ENCODE measurements at places on chromosomes 2 and 18.

- DNase-seq, result no peak
Measured at GRCh38 chr2:222582928-222583327, 73.0 kb downstream of the FARSB start.

DNA sequence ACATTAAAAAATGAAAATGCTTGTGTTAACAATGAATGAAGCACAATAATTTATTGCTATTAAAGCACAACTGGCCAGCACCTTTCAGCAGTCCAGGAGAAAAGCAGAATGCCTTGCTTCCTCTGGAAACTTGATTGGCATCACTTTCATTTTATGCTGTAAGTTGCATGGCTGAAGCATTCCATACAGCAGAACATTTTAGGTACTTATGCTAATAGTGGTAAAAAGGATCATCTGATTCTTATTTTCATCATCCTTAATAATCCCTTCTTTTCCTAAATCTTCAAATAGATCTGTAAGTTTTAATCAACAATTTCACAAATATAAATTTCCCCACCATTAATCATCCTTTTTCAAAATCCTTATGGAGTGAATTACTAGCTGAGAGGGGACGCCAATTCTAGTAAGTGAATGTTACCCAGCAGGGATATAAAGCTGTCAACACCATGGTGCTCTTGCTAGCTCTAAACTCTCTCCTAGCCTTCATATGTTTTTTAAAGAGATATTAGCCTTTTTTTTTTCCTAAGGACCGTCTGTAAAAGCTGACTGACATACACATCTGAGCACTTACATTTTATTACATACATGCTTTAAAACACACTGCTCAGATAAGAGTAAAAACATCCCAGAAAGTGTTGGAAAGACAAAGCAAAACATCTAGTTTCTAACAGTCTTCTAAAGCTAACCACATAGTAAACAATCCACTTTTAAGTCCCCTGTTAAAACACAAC is 5.3 kb downstream of the SATB2 start:
- no peak for DNase-seq

DNA sequence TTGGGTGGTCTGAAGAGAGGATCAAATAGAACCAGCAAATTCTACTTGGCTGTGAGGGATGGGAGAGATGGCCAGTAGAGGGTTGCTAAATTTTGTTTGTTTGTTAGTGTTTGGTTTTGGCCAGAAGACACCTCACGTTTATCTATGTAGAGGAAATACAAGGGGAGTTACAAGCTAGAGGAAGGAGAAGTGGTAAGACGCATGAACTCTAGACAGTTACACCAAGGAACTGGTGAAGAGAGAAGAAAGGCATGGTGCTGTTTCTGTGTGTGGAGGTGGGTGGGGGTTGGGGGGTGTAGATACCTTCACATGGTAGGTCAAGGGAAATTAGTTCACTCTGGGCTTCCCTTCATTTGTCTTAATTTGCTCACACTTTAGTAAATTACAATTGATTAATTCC is 25.6 kb downstream of the RASGRP3 start:
- no peak for DNase-seq

DNA sequence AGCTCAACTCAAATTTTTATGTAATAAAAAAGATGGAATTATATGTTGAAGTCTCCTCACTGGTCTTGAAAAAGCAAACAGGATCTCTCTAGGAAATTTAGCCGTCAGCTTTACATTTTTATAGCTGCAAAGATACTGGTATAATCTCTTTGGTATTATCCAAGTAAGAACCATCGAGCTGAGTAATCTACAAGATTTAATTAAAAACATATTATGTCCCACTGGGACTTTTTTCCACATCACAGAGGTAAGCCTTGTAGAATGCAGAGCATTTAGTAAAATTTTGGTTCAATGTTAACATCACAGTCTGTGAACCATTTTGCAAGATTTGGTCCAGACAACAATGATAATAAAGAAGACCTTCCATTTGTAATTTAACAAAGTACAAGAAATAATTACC is 162.6 kb upstream of the SLC39A10 start:
- no peak for DNase-seq

GRCh38 chr2:40450796-40451430 is 977 bp downstream of the SLC8A1 start:
- no peak for DNase-seq

DNA sequence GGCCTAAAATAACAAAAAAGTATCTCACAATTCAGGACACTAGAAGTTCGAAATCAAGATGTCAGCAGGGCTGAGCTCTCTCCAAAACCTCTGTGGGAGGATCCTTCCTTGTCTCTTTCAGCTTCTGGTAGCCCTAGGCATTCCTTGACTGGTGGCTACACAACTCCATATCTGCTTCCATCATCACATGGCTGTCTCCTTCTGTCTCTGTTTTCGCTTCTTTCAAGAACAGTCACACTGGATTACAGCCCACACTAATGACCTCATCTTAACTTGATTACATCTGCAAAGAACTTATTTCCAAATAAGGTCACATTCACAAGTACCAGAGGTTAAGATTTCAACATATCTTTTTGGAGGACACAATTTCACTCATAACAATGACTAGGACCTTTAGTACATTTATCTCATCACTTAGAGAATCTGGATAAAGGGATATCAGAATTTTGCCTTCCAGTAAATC is 275.2 kb downstream of the IRS1 start:
- DNase-seq, result no peak

DNA sequence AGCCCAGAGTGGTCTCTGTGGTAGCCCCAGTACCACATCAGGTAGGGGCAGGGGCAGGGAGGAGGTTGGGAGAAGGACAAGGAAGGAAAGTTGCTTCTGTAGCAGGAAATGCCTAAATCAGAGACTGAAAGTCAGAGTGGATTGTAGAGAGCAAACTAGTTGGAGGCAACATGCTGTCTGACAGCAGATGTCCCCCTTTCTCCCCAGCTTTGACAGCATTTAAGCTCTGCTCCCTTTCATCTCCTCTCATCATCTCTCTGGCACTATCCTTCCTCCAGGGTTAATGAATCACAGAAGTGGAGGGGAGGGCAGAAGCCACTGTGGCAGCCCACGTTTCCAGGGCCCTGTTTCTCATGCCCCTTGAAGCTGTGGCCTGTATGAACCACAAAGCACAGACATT is 50.4 kb downstream of the BOD1L2 start:
- DNase-seq, result no peak

DNA sequence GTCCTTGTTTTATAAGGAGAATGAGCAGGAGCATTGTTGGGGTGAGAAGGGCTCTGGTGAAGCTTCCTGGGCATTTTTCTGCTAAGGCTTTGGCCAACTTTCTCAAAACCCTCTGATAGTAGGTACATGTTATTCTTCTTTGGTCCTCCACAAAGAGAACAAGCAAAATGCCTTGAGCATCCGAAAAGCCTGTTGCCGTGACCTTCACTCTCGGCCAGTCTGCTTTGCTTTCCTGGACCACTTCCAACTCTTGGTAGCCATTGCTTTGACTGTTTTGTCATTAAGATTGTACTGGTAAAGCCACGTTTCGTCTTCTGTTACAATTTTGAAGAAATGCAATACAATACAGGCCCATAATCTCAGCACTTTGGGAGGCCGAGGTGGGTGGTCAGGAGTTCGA is 27.4 kb upstream of the ALLC start:
- DNase-seq, result no peak

DNA sequence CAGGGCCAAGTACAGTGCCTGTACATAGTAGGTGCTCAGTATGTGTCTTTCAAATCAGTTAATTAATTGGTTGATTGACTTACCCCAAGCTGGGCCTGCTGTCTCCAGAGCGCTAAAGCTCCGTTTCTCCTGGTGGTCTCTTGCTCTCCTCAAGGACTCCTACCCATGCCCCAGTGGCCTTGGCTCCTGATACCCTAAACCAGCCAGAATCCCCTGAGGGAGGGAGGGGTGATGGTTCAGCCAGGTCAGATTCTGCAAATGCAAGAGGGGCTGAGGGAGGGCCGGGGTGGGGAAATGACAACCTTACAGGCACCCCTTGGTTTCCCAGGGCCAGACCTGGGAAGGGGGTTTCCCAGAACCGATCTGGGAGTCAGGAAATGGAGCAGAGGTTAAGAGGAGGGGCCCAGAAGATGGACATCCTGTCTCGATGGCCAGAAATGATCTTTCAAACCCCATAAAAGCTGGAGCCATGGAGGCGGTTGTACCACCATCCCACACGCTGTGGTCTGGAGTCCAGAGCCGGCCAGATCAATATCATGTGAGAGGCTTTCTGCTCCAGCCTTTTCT is 209.1 kb downstream of the TNS1 start:
- DNase-seq, result peak; percentile 23

DNA sequence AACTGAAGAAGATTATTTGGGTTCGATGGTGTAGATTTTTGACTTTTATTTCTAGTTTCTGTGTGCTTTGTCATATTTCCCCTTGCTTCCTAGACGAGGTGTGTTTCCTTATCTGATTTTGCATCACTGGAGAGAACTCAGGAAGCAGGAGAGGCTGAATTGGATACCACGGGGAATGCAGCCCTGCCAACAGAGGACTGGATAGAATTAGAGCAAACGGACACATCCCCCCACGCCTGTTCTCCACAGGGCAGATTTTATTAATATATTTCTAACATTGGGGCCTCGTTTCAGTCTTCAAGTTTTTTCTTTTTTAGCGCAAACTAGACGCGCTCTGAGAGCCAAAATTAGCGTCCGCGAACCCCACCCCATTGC is 678 bp upstream of the VAPA start:
- DNase-seq, result no peak

GRCh38 chr2:240996161-240996833 is 2.1 kb upstream of the SNED1 start:
- DNase-seq, result no peak

Measured in stimulated activated effector memory CD8-positive, alpha-beta T cell treated with anti-CD3 and anti-CD28 coated beads, Interleukin-12 subunit alpha, Interleukin-12 subunit beta, amount 100 ng/mL, for 72 hours (primary cell).